ENCODE measurements at places on chromosomes 13 and 19. TPM values are rescaled to one million over a fixed set of nuclear protein-coding genes. Genes with fewer than 3 reads are reported as not detected.

- H3K36me3 ChIP-seq = no peaks in the 10 kb centered on the region
- no peak for DNase-seq
- no peak overlapping the region for H3K27ac ChIP-seq
- H3K27me3 ChIP-seq = no peaks in the 10 kb centered on the region
- peaks cover 13% of the 10 kb centered on the region for H3K4me1 ChIP-seq
Observed at GRCh38 chr13:79901336-79901735, 420.4 kb downstream of the NDFIP2 start.

DNA sequence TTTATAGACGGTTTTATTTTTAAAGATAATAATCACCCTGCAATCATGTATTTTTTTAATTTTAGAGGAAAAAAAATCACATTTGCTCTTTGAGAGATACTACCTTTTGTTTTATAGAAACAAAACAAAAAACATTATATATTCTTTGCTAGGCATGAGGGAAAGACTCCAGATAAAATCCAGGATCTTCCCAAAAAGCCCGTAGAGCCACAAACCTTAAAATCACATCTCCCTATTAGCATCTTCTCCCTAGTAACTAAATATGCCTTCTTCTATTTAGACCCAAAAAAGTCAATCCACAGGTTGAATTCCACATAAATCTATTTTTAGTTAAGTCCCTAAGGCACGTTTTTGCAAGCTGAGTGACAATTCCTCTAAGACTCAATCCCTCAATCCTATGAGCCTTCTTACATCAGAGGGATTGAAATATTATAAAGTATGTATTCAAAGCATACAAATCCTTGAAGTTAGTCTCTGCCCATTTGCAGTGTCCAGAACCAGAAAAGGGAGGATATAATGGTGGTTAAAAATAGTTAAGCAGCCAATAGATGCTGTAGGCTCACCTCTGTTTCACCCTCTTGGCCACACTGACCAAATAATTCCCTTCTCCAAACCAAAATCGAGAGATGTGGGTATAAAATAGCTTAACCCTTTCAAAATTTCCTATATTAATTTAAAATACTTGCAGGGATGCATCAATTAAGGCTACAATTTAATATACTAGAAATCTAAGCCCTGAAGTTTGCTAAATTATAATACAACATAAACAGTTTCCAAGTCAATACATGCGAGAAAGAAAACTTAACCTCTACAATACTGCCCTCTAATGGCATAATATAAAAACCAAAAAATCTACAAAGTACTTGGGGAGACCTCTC is 64.0 kb downstream of the SERP2 start:
- no peaks in the 10 kb centered on the region for H3K27me3 ChIP-seq
- peak overlapping the region; percentile 96 for H3K4me3 ChIP-seq
- H3K27ac ChIP-seq = peak overlapping the region; percentile 99
- H3K36me3 ChIP-seq = peaks cover 24% of the 10 kb centered on the region
- DNase-seq = no peak

GRCh38 chr13:113836768-113837559 is 26.9 kb downstream of the GAS6 start:
- H3K36me3 ChIP-seq = peaks cover 3% of the 10 kb centered on the region
- peaks cover 17% of the 10 kb centered on the region for H3K4me1 ChIP-seq
- H3K27me3 ChIP-seq = no peaks in the 10 kb centered on the region

Gene KLC3
- 12.8 TPM for total RNA-seq

- H3K27ac ChIP-seq = peak overlapping the region; percentile 58
- H3K27me3 ChIP-seq = peaks cover 98% of the 10 kb centered on the region
- peaks cover 13% of the 10 kb centered on the region for H3K4me1 ChIP-seq
- H3K4me3 ChIP-seq = peak overlapping the region; percentile 76
- DNase-seq = peak; percentile 73
Observed at GRCh38 chr13:99990126-99990977, 8.8 kb downstream of the ZIC2 start.

DNA sequence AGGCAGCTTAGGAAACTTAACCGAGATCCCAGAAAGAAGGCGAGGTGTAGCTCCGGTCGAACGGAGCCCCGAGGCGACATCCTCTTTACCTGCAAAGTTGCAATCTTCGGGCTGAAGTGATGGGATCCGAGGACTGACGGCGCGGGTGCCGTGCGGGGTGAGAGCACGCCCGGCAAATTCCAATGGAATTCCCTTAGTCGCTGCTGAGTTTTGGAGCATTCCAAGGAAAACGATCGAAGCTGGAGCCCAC is 141 bp downstream of the TRPC4 start:
- DNase-seq = peak; percentile 64
- H3K4me3 ChIP-seq = peak overlapping the region; percentile 94
- H3K27me3 ChIP-seq = peaks cover 45% of the 10 kb centered on the region
- H3K27ac ChIP-seq = peak overlapping the region; percentile 54
- H3K4me1 ChIP-seq = peaks cover 17% of the 10 kb centered on the region
- H3K36me3 ChIP-seq = no peaks in the 10 kb centered on the region

GRCh38 chr13:44762911-44763310 is 186.8 kb upstream of the TSC22D1 start:
- no peaks in the 10 kb centered on the region for H3K27me3 ChIP-seq
- H3K27ac ChIP-seq = no peak overlapping the region
- DNase-seq = no peak
- H3K4me3 ChIP-seq = no peak overlapping the region
- peaks cover 50% of the 10 kb centered on the region for H3K4me1 ChIP-seq

DNA sequence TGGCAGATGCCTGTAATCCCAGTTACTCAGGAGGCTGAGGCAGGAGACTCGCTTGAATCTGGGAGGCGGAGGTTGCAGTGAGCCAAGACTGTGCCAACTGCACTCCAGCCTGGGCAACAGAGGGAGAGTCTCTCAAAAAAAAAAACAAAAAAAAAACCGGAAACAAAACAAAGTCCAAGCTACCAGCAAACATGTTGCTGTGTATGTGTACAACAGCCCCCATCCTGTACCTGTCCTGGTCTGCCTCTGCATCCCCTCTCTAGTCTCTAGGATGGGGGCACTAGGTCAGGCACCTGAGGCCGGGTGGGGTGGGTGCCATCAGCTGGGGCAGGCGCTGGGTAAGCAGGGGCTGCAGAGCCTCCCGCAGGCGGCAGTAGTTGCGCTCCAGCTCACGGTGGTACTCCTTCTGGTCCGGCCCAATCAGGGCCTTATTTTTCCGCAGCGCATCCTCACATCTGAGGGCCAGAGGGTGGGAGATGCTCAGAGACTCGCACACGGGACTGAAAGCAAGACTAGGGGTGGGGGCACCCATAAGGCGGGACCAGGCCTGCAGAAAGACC is 2.8 kb upstream of the KANK2 start:
- H3K36me3 ChIP-seq = peaks cover 3% of the 10 kb centered on the region
- H3K27me3 ChIP-seq = no peaks in the 10 kb centered on the region
- H3K27ac ChIP-seq = no peak overlapping the region
- H3K4me3 ChIP-seq = no peak overlapping the region
- DNase-seq = no peak

- peaks cover 7% of the 10 kb centered on the region for H3K36me3 ChIP-seq
- no peaks in the 10 kb centered on the region for H3K27me3 ChIP-seq
- peaks cover 4% of the 10 kb centered on the region for H3K4me1 ChIP-seq
- H3K4me3 ChIP-seq = peak overlapping the region; percentile 45
- H3K27ac ChIP-seq = peak overlapping the region; percentile 35
Observed at GRCh38 chr19:49874503-49875157, 2.5 kb downstream of the AKT1S1 start.

DNA sequence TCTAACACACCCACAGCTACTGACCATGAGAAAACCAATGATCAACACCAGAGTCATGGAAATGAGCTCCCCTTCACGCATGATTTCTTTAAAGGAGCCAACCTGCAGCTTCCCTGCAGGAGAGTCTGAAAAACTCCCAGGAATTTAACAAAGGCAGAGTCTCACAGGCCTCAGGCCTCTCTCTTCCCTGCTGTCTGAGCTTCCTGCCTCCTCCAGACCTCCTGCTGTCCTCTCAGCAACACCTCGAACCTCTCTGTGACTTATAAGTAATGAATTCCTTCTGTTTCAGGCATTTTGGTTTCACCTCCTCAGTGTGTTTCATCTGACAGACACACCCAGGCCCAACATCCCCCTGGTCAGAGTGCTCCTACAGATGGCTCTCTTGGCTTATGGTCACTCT is 1044.4 kb downstream of the UQCRFS1 start:
- peak overlapping the region; percentile 37 for H3K27ac ChIP-seq
- no peak for DNase-seq
- H3K27me3 ChIP-seq = peaks cover 21% of the 10 kb centered on the region
- H3K4me1 ChIP-seq = peaks cover 40% of the 10 kb centered on the region

All from type B pancreatic cell (in vitro differentiated cells).